GM06990 (cell line): ENCODE measurements at places on chromosomes 1 and 21.

DNA sequence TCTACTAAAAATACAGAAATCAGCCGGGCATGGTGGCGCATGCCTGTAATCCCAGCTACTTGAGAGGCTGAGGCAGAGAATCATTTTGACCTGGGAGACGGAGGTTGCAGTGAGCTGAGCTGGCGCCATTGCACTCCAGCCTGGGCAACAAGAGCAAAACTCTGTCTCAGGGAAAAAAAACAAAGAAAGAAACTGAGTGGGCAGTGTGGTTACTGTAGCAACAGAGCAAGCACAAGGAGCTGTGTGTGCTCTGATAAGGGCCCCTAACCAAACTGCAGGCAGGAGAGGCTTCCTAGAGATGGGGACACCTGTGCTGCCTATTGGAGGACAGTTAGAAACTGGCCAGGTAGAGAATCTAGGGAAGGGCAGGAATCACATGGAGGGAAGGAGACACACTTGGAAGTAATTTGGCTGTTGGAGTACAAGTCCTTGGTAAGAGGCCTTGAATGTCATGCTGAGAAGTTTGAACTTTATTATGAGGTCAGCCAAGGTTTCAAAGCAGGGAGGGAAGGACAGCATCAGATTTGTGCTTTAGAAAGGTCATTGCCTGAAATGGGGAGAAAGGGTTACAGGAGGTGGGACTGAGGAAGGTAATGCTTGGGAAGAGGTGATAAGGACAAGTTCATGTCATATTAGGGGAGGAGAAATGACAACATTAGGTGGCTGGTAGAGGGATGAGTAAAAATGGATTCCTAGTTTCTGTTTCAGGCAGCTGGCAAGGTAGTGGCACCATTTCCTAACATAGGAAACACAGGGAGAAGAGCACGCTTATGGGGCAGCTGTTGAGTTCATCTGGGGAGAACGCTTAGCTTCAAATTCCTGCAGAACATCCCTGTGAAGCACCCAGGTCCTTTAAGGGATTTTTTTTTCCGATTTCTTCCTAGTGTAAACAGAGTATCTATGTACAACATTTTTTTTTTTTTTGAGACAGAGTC, 69.2 kb upstream of the ARTN start:
- no peak for DNase-seq

DNA sequence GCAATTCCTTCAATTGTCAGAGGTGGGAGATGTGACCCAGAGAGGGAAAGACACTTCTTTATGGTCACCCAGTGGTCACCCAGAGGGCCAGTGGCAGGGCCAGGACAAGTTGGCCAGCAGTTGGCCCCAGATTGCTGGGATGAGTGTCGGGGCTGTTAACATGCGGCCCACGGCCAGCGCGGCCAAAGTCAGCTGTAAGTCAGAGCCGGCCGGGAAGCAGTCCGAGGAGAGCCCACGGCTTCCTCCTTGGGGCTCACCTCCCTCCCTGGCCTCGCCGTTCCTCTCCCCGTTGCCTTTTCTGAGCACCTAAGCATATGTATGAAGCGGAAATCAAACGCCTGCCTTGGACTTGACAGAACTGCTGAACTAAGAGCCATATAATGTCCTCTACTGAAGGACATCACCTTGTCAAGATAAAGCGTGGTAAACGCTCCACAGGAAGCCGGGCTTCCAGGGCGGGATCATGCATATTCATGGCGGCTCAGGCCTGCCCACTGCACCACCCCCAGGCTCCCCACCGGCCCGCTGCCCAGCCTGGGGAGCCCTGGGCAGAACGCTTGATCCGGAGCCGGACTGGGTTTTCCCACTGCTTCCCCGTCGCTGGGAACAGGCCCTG, 245.4 kb upstream of the POU3F1 start:
- no peak for DNase-seq

DNA sequence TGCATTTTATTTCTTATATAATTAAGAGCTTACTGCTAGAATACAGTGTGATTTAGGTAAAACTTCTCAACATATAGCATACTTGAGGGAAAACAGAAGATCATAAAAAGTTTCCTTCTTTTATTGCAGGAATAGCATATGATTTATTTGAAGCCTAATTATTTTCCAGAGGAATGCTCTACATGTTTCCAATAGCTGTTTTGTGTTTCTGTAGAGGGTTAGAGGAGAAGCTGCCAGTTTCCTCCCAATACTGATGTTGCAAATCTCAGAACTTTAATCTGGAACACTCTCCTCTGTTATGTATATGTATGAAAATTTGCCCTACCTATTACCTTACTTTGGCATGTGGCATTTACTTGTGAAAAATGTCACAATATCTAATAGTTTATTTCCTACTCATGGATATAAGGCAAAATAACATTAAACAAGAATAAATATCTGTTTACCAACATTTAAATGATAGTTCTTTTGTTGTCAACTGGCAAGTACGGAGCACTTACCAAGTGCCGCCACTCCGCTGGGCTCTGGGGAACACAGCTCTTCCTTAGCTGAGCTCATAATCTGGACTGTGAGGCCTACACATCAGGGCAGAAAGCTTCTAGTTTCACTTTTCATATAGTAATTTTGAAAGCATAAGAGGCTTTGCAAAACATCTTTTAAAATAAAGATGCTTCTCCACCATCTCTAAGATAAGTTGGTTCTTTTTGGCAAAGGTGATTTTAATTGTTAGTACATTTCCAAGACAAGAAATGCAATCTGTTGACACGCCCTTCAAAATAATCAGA, 239.8 kb upstream of the C1orf105 start:
- peak; percentile 32 for DNase-seq

GRCh38 chr1:173925306-173926242, 8.4 kb upstream of the SERPINC1 start:
- no peak for DNase-seq

- DNase-seq, result no peak
These were observed 135.1 kb downstream of the RPS6KC1 start for GRCh38 chr1:213186168-213186567.

- DNase-seq, result no peak
These were observed 35.7 kb downstream of the TOR1AIP1 start for GRCh38 chr1:179917601-179918429.

- no peak for DNase-seq
These were observed 10.8 kb upstream of the SHISA4 start for GRCh38 chr1:201877877-201878401.

DNA sequence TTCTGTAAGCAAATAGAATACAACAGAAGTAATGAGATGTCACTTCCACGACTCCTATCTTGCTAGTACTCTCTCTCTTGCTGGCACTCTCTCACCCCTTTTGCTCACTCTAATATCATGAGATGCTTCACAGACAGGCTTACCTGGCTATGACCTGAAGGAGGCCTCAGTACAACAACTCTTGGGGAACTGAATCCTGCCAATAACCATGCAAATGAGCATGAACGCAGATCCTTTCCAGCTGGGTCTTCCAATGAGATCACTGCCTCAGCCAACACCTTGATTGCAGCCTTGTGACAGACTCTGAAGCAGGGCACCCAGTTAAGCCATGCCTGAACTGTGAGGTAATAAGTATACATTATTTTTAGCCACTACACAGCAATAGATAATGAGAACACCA, 53.1 kb upstream of the ADAR start:
- no peak for DNase-seq

GRCh38 chr1:166924823-166925541, 48.9 kb upstream of the TADA1 start:
- peak; percentile 18 for DNase-seq

GRCh38 chr1:85568660-85569059, 11.9 kb upstream of the CCN1 start:
- no peak for DNase-seq

- DNase-seq, result no peak
These were observed 19.9 kb downstream of the INSRR start for GRCh38 chr1:156838972-156839371.

- no peak for DNase-seq
These were observed 7.9 kb downstream of the S100B start for GRCh38 chr21:46597031-46597430.

GRCh38 chr1:240462766-240463395, 149.1 kb downstream of the GREM2 start:
- no peak for DNase-seq

DNA sequence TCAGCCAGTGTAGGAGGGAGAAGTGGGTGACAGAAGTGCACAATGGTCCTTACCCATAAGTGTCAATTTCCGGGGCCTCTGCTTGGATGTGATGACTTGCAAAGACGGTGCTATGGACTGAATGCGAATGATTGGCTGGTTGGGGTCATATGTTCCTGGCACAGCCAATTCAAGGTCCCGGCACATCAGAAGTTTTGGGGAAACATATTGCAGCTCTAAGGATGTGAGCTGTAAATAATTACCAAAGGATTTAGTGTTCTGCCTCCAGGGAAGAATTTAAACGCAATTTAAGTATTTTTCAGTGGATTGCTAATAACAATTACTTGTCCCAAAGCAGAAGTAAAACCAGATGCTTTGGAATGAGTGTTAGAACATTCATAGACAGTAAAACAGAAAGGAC, 26.9 kb upstream of the EXOSC10 start:
- DNase-seq, result no peak

DNA sequence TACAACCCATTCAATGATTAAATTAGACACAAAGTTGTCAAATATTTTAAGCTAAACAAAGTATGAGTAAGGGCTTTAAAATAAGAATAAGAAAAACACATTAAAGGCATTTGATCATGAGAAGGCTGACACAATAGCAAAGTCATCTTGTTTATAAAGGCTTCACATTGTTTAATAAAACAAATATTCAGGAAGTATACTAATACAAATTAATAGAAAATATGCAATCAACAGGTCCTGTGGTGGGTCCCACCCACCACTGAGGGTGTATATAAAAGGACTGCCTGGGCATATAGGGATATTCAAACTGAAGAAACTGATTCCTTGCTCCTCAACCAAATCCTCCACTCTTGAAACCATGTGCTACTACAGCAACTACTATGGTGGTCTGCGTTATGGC, at the start of gene KRTAP20-2:
Gene KRTAP20-2, plus strand, starts transcription at position 301 of the 400 bp plus-strand sequence. Its CDS starts 58 bp downstream, at position 359.
- no peak for DNase-seq

GRCh38 chr1:246035060-246035541, 472.0 kb downstream of the SMYD3 start:
- no peak for DNase-seq

- peak; percentile 33 for DNase-seq
These were observed 8.0 kb upstream of the NAV1 start for GRCh38 chr1:201530741-201531531.

DNA sequence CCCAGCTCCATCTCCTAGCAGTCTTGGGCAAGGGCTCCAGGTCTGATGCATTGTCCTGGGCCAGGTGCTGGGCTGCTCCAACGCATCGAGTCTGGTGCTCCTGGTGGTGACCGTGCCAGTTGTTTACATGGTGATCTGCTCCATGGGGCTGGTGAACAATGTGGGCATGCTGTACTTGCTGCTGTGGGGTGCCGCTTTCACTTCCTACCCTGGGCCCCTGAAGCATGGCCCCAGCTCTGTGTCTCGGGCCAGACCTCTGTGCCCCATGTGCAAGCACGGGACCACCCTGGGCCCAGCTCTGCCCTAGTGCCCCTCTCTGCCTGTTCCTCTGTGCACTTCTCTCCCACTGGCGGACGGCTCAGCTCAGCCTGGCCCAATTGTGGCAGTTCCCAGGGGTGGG, 119.4 kb downstream of the MAST2 start:
- no peak for DNase-seq

GRCh38 chr1:226533220-226533619, 15.3 kb upstream of the STUM start:
- no peak for DNase-seq

DNA sequence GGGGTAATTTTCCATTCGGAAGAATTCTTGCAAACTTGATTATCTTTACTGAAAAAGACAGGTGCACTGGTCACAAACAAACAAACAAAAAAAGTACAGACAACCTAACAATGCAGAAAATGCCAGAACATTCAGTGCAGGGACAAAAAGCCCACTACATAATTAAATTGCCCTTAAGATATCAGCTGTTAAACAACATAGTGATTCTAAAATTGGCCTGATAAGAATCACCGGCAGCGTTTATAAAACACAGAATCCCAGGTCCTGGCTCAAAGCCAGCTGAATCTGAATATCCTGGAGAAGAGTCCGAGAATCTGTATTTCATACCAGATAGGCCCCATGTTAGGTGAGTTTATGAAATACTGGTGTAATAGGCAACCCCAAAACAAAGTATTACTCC, 6.1 kb downstream of the PLPP3 start:
- no peak for DNase-seq

- no peak for DNase-seq
These were observed 312.3 kb upstream of the FAM78B start for GRCh38 chr1:166479052-166479631.

- DNase-seq, result no peak
These were observed 6.0 kb downstream of the STYXL2 start for GRCh38 chr1:167099851-167100250.

DNA sequence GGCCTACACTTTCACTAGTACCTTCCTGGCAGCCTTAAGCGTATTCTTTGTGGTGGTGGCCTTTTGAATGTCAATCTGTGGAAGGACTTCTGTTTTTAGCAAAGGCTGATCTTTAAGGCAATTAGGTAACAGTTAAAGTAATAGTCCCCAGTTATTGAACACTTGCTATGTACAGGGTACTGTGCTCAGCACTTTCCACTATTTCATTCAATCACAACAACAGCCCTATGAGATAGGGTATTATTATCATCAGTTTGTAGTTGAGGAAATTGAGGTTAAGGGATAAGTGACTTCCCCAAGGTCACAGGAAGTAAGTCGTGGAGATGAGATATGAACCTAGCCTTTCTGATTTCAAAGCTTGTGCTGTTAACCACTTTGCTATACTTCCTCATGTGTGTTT, 185.7 kb downstream of the ST6GALNAC3 start:
- no peak for DNase-seq

- no peak for DNase-seq
These were observed 4.2 kb upstream of the SMYD2 start for GRCh38 chr1:214276786-214277185.

- DNase-seq, result no peak
These were observed 120.8 kb upstream of the GADD45A start for GRCh38 chr1:67564193-67564592.

DNA sequence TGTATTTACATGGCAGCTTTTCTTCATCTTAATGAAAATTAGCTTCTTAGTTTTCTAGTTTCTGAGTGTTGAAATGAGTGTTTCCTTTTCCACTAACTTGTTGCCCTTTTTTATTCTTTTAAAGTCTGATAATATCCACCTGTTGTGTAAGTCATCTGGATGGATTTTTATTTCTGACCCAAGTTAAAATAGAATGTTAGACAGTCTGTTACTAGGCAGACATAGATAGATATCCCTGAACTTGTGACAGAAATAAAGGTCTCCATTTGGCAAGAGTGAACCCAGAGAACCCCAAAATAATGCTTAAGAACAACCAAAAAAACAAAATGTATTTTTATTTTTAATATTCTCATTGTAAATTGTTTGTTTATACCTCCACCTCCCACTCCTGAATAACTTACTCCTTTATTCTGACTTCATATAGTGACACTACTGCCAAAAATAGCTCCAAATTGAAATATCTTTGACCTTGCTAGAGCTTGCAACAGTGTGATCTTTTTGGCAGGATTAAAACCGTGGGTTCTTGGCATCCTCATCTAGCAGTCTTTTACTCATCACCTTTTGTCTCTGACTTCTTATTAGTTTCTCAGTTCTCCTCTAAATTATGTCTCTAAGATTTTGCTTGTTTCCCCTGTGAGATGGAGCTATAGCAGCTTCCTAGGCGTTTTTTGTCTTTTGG, 26.9 kb upstream of the SH3D21 start:
- no peak for DNase-seq
